ENCODE measurements at places on chromosomes 4 and X. TPM values are rescaled to one million over a fixed set of nuclear protein-coding genes. Genes with fewer than 3 reads are reported as not detected.

DNA sequence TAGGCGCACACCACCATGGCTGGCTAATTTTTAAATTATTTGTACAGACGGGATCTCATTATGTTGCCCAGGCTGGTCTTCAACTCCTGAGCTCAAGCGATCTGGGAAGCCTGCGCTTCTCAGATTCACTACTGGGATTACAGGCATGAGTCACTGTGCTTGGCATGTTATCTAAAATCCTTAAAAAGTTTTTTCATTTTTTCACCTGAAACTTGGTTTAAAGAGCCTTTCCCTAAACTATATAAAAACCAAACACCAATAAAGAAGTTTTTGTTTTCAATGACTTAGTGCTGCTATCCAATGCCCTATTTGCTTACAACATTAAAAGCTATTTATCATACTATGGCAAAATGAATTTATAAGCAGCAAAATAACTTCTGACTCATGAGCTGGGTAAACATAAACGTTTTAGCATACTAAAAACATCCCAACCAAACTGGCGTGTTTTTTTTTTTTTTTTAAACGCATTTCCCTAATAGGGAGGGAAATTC lies 127.8 kb downstream of the UBE2K start:
- peak; percentile 36 for DNase-seq

- peak; percentile 24 for DNase-seq
Measured at GRCh38 chr4:183658362-183659028, 490 bp downstream of the RWDD4 start.

DNA sequence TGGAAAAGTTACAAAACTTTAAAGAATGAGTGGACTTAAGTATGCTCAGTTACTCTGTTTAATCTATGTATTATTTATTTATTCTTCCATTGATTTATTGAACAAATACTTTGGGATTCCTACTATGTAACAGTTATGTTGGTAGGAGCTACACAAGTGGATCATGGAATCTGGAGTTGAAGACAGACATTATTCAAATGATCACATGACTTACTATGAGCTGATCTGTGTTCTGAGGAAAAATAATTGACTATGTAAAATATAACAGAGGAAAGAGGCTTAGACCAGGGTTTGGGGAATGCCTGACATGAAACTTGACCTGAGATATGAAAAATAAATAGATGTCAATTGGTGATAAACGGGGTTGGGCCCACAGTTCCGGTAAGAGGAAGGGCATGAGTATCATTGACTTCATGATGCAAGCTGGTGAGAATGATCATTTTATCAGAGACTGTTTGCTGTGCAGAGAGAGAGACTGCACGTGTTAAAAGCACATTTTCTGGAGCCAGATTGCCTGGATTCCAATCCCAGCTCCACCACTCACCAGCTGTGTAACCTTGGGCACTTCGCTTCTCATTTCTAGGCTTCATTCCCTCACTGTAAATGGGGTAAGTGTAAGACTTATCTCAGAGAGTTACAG lies 179.0 kb downstream of the SPCS3 start:
- DNase-seq: no peak

DNA sequence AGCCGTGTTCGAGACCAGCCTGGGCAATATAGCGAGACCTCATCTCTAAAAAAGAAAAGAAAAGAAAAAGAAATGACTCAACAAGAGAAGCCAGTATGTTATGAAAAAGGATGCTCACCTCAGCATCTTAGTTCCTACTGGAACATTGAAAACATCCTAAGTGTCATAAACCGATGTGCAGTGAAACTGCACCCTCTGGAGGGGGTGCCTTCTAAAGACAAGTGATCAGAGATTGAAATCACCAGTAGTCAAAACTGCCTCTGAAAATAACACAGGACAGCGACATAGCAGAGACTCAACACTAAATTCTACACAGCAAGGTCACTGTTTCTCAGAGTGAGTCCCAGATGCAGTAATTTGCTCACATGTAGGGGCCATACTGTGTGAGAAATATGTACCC lies 28.0 kb upstream of the ATP6AP2 start:
- no peak for DNase-seq

GRCh38 chr4:153223930-153224329 lies 19.7 kb downstream of the TRIM2 start:
- peak; percentile 65 for DNase-seq

DNA sequence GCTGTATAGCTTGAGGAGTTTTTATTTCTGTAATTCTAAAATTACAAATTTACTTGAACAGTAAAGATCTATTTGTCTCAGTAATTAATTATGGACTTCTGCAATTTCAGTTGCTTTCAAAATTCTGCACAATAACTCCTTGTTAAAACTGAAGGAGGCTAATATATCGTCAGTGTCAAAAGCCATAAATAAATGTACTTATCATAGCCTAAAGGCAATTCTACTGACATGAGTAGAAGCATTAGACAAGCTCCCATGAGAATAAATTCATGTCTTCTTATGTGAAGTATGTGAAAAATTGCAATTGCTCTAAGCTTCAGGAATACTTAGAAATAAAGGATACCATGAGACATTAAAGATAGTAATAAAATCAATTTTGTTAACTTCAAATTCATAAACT lies 381.2 kb upstream of the PCDH10 start:
- peak; percentile 42 for DNase-seq

DNA sequence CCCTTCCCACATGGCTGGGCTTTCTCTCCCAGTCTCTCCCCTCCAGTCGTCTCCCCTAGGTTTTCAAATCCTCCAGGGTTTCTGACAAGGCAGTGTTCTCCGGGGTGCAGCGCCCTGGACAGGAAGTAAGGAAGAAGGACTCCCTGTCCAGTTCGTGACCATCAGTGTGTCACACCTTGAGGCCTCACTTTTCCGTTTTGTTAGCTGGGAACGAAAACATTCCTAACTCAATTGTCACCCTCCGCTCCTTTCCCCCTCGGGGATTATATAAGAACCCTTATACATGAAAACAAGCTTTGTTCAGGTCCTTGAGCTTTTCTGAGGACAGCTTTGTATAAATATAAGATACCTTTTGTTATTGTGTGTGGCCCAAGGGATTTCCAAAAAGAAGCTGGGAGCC lies 92.1 kb downstream of the KDR start:
- no peak for DNase-seq

XAGE1B gene
- not detected for total RNA-seq

- peak; percentile 15 for DNase-seq
Measured at GRCh38 chrX:10781847-10782530, 161.6 kb upstream of the MID1 start.

FRMD7 gene
- total RNA-seq: not detected

GRCh38 chr4:175106301-175106700 lies 188.1 kb downstream of the ADAM29 start:
- DNase-seq: no peak

DNA sequence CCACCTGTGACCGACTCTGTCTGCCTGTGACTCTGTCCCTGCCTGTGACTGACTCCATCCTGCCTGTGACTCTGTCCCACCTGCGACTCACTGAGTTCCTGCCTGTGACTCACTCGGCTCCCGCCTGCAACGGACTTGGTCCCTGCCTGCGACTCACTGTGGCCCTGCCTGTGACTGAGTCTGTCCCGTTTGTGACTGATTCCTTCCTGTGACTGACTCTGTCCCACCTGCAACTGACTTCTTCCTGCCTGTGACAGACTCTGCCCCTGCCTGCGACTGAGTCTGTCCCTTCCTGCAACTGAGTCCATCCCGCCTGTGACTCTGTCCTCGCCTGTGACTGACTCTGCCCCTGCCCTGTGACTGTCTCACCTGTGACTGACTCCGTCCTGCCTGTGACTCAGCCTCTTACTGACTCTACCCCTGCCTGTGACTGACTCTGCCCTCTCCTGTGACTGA lies 9.6 kb upstream of the UVSSA start:
- DNase-seq: peak; percentile 25

GRCh38 chrX:72366178-72366577 lies 60.5 kb upstream of the CITED1 start:
- DNase-seq: no peak

- peak; percentile 22 for DNase-seq
Measured at GRCh38 chr4:41360214-41360920, 103.6 kb downstream of the UCHL1 start.

DNA sequence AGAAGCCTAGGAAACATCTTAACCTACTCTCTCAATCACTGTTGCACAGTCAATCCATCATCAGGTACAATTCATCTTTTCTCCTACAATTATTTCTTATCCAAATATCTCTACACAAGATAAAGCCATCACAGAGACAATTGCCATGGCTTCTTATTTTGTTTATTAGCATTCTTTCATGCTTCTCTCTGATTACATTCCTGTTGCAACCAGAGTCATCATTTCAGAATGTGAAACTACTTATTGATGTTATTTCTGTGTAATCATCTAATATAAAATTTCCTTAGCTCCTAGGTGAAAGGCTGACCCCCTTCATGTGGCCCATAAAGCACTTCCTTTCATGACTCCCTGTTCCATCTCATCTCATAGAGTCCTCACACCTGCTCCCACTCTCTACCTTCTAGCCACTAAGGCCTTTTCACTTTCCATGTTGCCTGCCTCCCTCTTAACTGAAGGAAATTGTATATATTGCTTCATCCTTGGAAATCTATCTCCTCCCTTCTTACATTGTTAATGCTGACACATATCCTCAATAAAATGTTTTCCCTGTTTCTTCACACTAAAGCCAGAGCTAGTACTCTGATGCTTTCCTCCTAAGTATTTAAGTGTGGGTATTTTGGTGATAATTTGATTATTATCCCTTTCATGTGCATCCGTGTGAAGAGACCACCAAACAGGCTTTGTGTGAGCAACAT lies 829.9 kb downstream of the FAT4 start:
- DNase-seq: peak; percentile 4

F8A3 gene
- total RNA-seq: not detected

DNA sequence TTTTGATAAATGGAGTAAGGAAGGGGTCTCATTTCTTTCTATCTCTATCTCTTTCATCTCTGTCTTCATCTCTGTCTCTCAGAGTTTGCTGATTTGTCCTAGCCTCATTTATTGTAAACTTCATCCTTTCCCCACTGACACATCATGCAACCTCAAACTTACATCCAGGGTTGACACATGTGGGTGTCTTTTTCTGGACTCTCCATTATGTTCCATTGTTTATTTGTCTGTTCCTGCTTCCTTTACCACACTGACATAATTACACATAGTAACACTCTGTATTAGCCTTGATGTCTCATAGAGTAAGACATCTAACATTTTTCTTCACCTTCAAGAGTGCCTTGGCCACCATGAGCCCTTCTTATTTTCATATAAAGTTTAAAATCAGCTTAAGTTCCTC lies 8.1 kb upstream of the SRD5A3 start:
- DNase-seq: no peak

EREG gene
- 29.1 TPM for total RNA-seq

DNA sequence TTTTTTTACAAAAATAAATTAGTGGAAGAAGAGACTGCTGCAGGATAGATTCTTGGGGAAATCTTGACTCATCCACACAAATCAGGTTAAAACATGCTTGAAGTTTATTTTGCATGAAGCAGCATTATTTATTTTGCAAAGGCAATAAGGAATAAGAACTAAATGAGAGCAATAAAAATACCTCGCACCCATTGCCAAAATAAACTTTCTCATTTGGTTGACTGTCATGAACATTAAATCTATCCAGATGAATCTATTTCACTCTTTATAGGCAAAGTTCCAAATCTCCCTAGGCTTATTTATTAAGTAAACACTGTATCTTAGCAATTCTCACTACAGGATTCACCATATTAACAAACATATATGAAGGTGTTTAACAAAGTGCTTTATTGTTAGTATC lies 58.9 kb downstream of the HOPX start:
- DNase-seq: peak; percentile 50

PRR32 gene
- not detected for total RNA-seq

- DNase-seq: no peak
Measured at GRCh38 chrX:38211891-38212635, 8.6 kb downstream of the SRPX start.

SPOCK3 gene
- total RNA-seq: not detected

DNA sequence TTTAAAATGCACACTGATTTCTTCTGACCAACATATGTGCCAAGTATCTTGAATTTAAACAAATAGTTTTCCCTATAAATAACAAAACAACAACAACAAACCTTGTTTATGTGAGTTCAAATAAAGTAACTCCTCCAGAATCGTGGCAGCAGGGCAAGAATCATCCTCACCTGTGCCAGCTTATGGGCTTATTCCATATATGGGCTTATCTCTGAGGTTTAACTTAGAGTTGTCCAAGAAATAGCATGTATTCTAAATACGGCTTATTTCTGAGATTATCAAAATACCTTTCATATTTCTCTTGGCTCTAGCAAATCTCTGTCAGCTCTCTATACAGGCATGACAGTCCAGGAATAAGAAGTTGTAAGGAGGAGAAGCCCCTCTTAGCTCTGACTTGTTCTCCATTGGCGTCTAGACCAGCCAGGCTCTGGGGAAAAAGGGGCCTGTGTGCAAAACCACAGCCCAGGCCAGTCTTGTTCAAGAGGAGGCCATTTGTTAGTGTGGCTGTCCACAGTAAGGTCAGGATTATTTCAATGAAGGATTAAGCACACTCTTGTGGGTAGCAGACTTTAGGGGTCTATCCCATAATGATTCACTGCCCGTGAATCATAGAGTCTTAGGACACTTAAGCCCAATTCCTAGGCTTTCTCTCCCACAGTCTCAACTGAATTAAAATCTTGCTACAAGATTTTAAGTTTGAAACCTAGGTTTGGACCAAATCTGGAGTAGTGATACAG lies 63.2 kb downstream of the FRAS1 start:
- DNase-seq: no peak

DNA sequence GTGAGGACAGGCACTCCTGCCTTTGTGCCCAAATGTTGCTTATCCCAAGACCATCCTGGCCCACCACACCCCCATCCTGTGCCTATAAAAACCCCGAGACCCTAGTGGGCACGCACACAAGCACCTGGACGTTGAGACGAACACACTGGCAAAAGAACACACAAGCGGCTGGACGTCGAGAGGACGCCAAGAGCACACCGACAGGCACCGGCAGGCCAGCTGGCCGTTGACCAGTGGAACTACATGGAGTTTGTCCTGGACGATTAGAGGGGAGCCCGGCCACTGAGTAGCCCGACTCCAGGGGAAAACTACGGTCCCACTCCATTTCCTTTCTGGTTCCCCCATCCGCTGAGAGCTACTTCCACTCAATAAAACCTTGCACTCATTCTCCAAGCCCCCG lies 301.7 kb downstream of the PCDH10 start:
- DNase-seq: no peak

NAP1L2 gene
- 1.6 TPM for total RNA-seq

GRCh38 chr4:84189144-84189543 lies 309.9 kb downstream of the NKX6-1 start:
- no peak for DNase-seq

Measured in foreskin keratinocyte (primary cell).